ENCODE measurements at places on chromosomes 16 and 17.

GRCh38 chr17:65489413-65490155, 71.9 kb downstream of the AXIN2 start:
- DNase-seq = no peak

DNA sequence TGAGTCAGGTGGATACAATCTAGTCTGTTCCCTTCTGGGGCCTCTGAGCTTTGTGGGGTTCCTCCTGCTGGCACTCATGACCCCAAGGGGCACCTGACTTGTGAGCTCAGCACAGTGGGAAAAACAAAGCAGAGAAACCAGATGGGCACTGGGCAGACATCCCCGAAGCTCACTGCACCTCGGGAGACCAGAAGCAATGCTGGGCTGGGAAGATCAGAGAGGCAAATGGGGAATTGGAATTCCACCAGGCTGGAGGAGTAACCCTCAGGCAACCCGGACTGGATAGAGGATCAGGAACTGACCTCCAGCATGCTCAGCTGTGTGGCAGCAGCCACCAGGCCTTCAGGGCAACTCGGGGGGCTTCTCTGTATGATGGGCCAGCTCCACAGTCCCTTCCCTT, 50.3 kb downstream of the ABCC12 start:
- no peak for DNase-seq

- DNase-seq = no peak
These were observed at the start of gene FAM20A for GRCh38 chr17:68600931-68601564. FAM20A (minus strand) TSS chr17:68601367; CDS start chr17:68600666, 701 bp downstream.

- no peak for DNase-seq
These were observed 34.9 kb downstream of the GTF3C1 start for GRCh38 chr16:27514806-27515205.

DNA sequence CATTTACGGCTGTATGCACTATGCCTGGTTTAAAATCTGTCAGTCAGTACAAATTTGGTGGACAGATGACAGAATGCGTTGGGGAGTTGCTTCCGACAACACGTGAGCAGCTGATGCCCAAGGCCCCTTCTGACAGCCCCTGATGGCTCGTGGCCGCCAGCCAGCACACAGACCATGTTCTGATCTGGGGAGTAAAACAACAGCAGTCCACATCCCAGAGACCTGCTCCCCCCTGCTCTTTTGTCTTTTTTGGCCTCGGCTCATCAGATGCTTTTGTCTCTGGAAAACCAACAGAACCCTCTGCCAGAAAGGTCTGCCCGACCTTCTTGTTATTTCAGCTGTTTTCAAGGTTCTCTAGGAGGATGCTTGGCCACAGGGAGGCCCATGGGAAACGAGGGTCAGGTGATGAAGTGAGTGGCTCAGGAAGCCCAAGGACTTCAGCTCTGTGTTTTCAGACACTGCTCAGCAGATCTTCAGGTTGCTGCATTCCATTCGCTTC, 10.8 kb downstream of the ARSG start:
- DNase-seq = no peak

- no peak for DNase-seq
These were observed 92.0 kb downstream of the WSCD1 start for GRCh38 chr17:6162216-6162615.

GRCh38 chr17:75514919-75515495, 330 bp downstream of the CASKIN2 start:
- no peak for DNase-seq

DNA sequence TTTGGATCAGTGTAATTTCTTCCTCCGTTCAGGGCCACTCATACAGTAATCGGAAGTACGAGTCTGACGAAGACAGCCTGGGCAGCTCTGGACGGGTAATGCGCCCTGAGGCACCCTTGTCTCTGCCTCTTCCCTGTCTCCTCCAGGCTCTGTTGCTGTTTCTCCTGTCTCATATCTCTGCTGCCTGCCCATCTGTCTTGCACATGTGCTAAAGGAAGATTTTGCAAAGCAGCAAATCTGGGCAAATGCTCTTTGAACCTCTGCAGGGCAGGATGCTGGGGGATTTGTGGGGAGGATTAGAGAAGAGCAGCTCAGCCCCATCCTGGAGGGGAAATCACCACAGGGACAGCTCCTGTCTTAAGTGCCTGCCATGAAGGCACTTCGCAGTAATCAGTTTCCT, 32.4 kb upstream of the POLR3E start:
- no peak for DNase-seq

GRCh38 chr16:49399594-49400364, 26.2 kb downstream of the C16orf78 start:
- DNase-seq = no peak

DNA sequence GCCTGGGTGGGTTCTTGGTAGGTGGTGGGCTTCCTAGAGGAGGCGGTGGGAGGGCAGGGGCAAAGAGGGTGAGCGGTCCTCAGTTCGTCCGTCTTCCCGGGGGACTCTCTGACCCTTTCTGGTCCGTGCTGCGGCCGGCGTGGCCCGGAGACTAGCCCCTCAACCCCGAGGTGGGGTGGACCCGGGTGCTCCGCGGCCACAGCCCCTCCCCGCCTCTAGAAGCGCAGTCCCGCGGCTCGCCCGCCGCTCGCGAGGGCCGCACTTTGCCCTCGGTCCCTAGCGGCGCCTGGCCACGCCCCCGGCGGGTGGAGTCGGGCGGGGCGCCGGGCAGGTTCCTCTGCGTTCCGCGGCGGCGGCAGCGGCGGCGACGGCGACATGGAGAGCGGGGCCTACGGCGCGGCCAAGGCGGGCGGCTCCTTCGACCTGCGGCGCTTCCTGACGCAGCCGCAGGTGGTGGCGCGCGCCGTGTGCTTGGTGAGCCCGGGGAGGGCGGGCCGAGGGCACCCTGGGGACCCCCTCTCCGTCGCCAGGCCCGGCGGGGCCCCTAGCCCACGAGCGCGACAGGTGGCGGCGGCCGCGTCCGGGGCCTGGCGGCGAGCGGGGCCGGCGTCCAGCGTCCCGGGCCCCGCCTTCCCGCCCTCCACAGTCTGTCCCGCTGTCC, at the start of gene SYNGR2:
Gene SYNGR2 (plus strand): TSS at position 340 of the 661 bp plus-strand sequence. CDS start 36 bp downstream, at position 376.
- peak; percentile 95 for DNase-seq

- no peak for DNase-seq
These were observed 5.5 kb downstream of the TMEM204 start for GRCh38 chr16:1538804-1539520.

DNA sequence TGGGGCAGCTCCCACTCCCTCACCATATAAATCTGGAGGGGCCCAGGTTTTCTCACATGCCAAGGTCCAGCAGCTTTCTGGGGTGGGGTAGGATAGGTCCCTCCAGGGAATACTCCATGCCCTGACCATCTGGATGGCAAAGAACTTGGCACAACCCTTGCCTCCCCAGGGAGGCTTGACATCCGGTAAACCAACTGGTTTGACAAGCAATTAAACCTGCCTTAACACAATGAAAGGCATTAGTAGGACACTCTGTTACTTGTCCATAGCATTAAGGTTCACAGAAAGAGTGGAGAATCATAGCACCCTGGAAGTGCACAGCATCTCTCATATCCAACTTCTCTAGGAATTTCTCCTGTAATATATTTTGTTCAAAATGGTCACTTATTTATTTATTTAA, 63.9 kb upstream of the MAF start:
- no peak for DNase-seq

GRCh38 chr17:64777415-64778239, 115.5 kb upstream of the SMURF2 start:
- DNase-seq = peak; percentile 38

DNA sequence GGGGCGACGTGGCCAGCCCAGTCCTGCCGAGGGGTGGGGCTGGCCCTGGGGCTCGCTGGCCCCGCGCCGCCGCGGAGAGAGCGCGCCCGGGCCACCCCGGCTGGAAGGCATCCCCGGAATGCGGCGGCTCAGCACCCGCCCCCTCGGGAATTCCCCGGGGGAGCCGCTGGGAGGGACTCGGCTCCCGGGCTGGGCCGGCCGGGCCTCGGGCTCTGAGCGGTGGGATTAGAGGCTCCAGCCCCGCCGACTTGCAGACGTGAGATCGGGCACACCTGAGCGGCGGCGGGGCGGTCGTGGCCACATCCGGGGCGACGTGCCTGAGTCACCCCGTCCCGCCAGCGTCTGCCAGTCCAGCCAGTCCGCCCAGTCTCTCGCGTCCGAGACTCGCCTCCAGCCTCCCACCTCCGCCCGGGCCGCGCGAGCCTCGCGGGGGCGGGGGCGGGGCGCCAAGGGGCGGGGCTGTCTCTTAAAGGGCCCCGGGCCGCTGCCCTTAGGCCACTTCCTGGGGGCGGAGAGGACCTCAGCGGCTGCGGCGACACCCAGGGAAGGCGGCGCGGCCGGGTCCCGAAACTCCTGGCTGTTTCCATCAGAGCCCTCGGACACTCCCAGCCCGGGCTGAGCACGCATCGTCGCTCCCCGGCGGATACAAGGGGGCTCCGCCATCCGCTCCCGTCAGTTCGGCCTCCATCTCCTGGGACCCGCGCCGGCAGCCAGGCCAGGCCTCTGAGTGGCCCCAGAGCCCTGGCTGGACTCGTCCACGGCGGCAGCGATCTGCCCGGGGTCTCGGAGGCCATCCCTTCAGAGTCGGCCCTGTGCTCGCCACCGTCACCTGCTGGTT, at the start of gene KCTD11:
Gene KCTD11 (plus strand): TSS at position 498 of the 838 bp plus-strand sequence.
- DNase-seq = peak; percentile 90

GRCh38 chr17:914561-914960, 65.0 kb downstream of the NXN start:
- DNase-seq = no peak

DNA sequence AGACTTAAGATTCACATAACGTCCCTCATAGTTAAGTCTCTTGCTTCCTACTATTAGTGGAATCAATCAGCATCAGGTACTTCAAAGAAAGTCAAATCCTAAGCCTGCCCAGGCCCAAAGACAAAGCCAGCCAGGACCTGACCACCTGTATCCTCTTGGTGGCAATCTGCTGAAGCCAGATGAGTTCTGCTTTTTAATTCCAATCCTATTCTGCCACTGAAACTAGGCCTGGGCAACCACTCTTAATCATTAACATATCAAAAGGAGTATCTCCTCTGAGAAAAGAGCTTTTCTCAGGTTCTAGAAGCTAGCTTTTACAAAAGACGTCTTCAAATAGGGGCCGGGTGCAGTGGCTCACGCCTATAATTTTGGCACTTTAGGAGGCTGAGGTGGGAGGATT, 15.1 kb upstream of the GLG1 start:
- no peak for DNase-seq

- no peak for DNase-seq
These were observed 26.0 kb downstream of the SGSM2 start for GRCh38 chr17:2363318-2363717.

DNA sequence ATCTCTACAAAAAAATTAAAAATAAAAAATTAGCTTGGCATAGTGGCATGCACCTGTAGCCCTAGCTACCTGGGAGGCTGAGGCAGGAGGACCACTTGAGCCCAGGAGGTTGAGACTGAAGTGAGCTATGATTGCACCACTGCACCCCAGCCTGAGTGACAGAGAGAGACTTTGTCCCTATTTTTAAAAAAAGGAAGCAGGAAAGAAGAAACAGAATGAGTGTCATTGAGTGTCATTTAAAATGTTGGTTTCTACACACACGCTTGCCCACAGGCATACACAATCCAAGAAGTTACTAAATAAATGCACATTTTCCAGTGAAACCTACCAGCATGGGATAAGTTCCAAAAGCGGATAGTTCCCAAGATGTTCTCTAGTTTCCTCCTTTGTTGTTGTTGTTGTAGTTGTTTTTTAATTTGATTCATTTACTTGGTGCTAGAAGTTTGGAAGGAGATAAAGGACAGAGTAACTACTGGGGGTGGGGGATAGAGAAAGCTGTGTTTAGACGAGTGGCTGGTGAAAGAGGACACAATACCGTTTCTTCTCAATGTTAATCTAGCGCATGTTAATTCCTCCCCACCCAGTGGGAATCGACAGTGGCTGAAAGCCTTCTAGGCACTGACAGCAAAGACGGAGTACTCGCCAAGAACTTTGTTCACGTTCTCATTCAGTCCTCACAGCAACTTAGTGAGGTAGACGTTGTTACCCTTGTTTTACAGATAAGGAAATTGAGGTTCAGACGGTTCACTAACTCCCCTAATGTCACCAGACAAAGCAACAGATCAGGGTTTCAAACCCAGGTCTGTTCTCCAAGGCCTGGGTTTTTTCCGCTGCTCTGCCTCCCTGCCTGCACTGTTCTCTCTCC, 17.3 kb downstream of the MRPS23 start:
- DNase-seq = no peak

DNA sequence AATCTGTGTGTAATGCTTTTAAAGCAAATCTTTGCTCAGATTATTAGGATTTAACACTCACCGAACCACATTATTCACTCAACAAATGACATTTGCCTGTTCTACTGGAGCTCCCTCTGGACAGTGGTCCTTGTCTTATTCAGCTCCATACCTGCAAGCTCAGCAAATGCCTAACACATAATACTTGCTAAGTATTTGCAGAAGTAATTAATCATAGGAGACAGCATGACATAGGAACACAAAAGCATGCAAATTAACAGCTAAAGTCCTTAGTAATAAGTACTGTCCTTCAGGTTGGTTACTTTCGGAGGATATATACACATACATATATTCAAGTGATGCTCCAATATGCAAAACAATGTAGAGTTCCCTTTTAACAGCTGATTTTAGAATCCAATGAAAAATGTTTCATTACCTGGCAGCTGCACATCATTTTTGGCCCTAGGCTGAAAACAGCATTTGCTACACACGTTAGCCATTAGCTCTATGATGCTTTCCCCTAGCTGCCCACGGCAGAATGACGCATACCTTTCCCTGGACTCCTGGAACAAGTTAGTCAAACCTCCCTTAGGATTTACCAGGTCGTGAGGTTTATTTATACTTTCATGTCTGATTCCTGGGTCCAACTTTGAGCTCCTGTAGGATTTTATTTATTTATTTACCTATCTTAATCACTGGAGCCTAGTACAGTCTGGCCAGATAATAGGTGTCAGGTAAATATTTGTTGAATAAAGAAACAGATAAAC, 8.6 kb downstream of the BRD7 start:
- DNase-seq = no peak

- DNase-seq = no peak
These were observed 440.9 kb upstream of the MAF start for GRCh38 chr16:80041410-80041809.

GRCh38 chr17:80704381-80704819, 159.8 kb downstream of the RPTOR start:
- DNase-seq = no peak

DNA sequence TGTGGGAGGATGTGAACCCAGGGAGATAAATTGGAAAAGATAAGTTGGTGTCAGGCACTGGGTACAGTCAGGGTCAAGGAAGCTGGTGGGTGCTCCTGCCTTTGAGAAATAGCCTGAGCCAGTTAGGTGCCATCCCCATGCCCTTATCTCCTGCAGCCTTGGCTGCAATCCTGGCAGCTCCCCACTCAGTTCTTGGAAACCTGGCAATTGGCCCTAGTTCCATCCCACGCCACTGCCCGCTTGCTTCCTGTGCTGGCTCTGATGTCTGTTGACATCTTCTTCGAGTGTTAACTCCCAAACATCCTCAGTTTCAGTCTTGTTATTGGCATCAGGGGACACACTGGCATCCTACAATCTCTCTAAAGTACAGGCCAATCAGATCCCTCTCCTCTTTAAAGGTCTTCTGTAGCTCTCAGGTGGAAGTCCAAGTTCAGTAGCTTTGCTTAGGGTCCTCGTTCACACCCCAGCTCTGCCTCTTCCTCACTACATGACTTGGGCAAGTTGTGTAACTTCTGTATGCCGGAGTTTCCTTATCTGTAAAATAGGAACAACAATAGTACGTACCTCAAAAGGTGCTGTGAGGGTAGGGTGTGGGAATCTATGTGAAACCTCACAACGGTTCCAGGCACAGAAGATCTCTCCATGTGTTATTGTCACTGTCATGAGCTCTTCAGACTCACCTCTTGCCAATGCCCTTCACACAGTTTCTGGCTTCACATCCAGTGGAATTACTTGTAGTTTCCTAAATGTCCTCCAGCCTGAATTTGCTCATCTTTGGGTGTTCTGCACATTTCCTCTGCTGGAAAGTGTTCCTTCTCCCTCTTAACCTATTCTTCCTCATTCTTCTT, 13.5 kb upstream of the PRKAR1A start:
- no peak for DNase-seq
